ENCODE measurements at places on chromosomes 7 and 10. TPM values are rescaled to one million over a fixed set of nuclear protein-coding genes. Genes with fewer than 3 reads are reported as not detected.

STEAP2 gene
- total RNA-seq, result 8.3 TPM

SMNDC1 gene
- 17.4 TPM for total RNA-seq

CXCL12 gene
- total RNA-seq, result 43.0 TPM

ATOH7 gene
- not detected for total RNA-seq

GLI3 gene
- total RNA-seq, result 3.6 TPM

ARPC1B gene
- 153 TPM for total RNA-seq

GPR158 gene
- total RNA-seq, result 0.52 TPM

SLC18A3 gene
- total RNA-seq, result 1.4 TPM

EBLN1 gene
- total RNA-seq, result not detected

TMEM229A gene
- 0.17 TPM for total RNA-seq

HMX2 gene
- not detected for total RNA-seq

WAPL gene
- 41.4 TPM for total RNA-seq

LSM8 gene
- total RNA-seq, result 39.1 TPM

KCNH2 gene
- 8.4 TPM for total RNA-seq

ZPBP gene
- total RNA-seq, result not detected

CYP2C19 gene
- total RNA-seq, result 46.4 TPM

GPR85 gene
- total RNA-seq, result 3.8 TPM

TFEC gene
- total RNA-seq, result 34.8 TPM

VAX1 gene
- not detected for total RNA-seq

RSPH10B2 gene
- not detected for total RNA-seq

TRUB1 gene
- total RNA-seq, result 29.0 TPM

STEAP1B gene
- not detected for total RNA-seq

ANKRD1 gene
- total RNA-seq, result 105 TPM

PLXNA4 gene
- total RNA-seq, result 4.8 TPM

ZNF862 gene
- total RNA-seq, result 9.2 TPM

ZNF394 gene
- 23.8 TPM for total RNA-seq

AKR1C4 gene
- total RNA-seq, result 1.7 TPM

Measured in hepatocyte (in vitro differentiated cells).